ENCODE measurements at places on chromosomes 16 and 17.

- DNase-seq = no peak
These were observed 895 bp downstream of the SEPTIN1 start for GRCh38 chr16:30381291-30382041.

DNA sequence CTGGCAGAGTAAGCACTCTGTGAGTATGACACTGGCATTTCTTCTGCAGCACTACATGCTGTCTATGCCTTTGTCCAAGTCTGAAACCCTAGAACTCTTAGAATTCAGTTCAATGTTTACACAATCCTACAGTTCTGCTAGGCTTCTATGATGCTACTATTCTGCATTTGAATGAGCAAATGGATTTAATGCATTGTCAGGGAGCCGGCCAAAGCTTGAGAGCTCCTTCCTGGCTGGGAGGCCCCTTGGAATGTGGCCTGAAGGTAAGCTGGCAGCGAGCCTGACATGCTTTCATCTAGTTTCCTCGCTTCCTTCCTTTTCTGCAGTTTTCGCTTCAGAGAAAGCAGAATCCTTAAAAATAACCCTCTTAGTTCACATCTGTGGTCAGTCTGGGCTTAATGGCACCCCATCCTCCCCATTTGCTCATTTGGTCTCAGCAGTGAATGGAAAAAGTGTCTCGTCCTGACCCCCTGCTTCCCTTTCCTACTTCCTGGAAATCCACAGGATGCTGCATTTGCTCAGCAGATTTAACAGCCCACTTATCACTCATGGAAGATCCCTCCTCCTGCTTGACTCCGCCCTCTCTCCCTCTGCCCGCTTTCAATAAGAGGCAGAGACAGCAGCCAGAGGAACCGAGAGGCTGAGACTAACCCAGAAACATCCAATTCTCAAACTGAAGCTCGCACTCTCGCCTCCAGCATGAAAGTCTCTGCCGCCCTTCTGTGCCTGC, at the start of gene CCL2:
Gene CCL2, plus strand, starts transcription at position 635 of the 730 bp plus-strand sequence. Its CDS starts 65 bp downstream, at position 700.
- DNase-seq = peak; percentile 81

DNA sequence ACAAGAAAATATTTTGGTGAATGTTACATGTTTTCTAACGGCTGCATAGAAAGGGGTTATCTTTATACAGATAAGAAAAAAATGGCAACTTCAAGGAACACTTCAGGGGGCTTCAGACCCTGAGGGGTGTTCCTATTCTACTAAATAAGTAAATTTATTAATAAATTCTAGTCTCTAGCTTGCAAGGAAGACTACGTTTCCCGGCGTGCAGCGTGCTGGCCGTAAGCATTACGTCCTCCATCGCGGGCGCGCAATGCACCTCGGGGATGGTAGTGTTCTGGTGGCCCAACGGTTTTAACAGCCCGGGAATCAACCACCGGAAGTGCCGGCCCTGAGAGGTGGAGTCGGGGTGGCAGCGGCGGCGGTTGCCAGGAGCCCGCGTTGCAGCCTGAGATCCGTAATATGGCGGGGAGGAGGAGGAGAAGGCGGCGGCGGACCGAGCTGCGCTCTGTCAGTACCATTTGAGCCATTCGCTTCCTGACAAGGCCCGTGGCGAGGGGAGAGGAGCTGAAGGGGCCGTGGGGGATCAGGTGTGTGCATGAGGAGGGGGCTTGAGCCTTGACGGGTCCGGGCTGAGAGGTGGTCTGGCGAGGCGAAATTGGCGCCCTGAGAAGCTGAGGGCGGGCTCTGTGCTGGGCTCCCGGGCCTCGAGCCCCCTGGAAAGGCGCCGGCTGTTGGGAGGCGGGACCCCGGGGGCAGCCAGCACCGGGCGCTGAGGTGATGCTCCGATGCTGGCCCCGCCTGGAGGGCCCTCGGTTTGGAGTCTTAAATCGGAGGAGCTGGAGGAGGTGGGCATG, at the start of gene CCP110:
Gene CCP110, plus strand, starts transcription at position 384 of the 797 bp plus-strand sequence. CDS start 3,940 bp downstream, outside the sequence.
- DNase-seq = peak; percentile 95

DNA sequence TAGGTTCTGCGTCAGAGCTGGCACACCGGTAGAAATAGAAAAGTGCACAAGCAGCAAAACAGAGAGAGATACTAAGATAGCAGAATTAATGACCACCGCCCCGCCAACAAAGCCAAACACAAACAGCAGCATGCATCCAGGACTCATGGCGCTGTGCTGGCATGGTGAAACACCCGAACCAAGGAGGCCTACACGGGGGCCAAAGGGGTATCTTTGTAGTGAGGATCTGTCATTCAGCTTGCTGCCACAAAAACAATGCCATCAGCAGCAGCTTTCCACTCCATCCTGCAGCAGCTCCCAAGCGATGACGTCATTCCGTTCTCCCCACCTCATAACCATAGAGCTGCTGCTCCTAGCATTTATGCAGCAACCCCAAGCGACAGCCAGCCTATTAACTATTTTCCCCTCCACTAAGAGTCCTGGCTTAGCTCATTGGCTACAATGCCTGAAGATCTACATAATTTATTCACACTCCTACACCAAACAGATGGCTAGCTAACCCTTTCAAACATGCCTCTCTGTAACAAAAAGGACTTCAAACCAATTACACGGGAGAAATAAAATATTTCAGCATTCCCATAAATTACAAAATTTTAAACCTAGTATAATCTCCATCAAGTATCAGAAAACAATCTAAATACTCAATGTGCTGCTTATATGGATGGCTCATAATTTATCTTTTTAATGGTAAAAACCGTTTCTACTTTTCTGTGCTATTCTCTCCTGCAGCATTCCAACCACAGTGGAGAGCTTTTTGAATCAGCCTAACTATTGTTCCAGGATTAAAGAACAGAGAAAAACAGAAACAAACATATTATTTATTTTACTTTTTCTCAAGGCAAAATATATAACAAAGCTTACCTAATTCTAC, 73.9 kb downstream of the SPAG9 start:
- peak; percentile 93 for DNase-seq

- no peak for DNase-seq
These were observed 87.2 kb upstream of the PLEKHM1 start for GRCh38 chr17:45577571-45578279.

GRCh38 chr17:67652433-67652832, 65.3 kb upstream of the NOL11 start:
- DNase-seq = no peak

DNA sequence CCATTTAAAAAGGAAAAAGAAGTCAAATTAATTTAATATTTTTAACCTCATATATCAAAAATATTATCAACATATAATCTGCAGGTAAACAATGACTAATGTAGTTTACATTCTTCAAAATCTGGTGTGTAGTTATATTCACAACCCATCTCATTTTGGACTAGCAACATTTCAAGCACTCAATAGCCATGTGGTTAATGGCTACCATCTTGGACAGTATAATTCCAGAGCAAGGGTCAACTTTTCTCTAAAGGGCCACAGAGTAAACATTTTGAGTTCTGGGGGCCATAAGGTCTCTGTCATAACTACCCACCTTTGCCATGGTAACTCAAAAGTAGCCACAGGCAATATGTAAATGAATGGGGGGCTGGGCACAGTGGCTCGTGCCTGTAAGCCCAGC, 153.9 kb downstream of the PARN start:
- DNase-seq = no peak

- no peak for DNase-seq
These were observed 3.0 kb upstream of the CMTM2 start for GRCh38 chr16:66576296-66576695.

- peak; percentile 64 for DNase-seq
These were observed 18.4 kb upstream of the ZFP90 start for GRCh38 chr16:68520649-68521086.

- no peak for DNase-seq
These were observed 59.2 kb downstream of the ATP2C2 start for GRCh38 chr16:84427553-84427952.

DNA sequence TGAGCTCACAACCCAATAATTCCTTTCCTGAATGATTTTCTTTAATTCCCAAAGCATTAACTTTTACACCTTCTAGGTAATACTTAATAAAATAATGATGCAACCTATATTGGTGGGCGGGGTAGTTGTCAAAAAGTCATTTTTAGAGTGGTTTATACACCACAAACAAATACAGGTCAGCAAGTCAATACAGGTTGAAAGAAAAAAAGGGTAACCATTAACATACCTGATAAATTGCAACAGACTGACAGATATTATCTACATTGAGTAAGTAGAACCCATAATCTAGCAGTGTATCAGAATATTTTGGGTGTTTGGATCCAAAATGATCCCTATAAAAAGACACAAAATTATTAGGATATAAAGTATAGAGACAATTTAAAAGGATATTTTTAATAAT, 39.3 kb downstream of the CHCT1 start:
- DNase-seq = no peak

GRCh38 chr17:76530095-76530723, 7.3 kb downstream of the CYGB start:
- DNase-seq = no peak

- no peak for DNase-seq
These were observed 23.1 kb downstream of the TNFRSF13B start for GRCh38 chr17:16948587-16949376.

DNA sequence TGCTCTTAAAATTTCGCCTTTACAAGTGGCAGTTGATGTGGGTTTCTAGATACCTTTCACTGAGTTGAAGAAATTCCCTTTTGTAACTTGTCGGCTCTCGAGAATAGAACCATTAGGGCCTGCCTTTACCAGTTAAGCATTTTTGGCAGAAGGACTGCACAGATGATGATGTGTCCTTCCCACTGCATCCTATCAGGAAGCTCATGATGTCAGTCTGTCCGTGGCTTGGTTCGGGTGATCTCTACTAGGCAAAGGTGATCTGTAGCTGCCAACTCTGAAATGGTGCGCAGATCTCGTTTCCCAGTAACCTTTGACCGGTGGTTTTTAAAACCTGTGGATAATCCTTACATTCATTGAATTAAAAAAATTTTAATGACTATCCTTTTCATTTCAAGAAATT, 49.7 kb downstream of the ZNRF1 start:
- DNase-seq = no peak

- no peak for DNase-seq
These were observed 4.2 kb downstream of the ST3GAL2 start for GRCh38 chr16:70434484-70435260.

DNA sequence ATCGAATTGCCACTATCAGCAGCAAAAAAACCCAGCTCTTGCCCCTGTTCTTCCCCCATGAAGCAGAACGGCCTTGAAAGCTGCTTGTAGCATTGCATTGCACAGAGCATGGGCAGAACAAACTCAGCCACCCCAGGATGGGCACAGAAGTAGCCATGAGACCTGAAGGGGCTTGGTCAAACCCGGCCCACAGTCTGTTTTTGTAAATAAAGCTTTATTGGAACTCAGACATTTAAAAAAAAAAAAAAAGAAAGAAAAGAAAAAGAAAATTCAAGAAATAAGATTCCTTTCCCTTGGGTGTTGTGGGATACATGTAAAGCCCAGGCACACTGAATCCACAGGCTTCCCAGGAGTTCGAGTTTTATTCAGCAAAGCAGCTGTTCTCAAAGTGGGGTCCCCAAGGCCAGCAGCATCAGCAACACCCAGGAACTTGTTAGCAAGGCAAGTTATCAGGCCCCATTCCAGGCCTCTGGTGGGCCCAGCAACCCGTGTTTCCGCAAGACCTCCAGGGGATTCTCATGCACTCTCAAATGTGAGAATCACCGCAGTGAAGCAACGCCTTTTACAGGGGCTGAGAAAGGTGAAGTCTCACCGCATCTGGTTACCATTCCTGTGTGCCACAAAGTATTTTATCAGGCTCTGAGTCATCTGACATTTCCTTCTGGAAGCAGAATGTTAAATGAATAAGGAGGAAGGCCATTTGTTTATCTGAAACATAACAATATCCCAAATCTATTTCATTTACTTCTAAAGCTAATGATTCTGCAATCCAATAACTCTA, 108.2 kb downstream of the SLC39A11 start:
- peak; percentile 80 for DNase-seq

DNA sequence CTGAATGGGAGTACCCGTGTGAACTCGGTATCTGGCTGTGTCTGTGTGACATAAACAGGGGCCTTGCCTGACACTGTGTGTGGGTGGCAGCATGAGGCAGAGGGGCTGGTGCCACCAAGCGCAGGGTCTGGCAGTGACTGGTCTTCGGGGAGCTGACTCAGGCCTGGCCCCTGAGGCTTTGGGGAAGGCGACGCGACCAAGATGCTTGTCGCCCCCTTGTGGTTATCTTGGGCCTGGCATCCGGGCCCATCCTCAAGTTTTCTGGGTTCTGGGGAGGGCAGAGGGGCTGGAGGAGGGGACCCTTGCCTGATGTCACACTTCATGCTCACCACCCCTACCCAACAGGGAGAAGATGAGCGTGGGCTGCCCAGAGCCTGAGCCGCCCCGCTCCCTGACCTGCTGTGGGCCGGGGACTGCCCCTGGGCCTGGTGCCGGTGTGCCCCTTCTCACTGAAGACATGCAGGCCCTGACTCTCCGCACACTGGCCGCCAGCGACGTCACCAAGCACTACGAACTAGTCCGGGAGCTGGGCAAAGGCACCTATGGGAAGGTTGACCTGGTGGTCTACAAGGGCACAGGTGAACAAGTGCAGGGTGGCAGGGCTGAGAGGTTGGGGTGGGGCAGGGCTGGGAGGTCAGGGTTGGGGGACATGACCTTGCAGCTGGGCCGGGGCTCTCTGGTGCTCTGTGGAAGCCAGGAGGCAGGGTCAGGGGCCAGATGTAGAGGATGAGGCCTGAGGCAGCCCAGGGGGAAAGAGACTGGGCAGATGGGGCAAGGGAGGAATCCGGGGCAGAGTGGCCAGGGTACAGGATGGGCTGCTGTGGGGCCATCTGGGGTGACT, 24.9 kb downstream of the SBK1 start:
- DNase-seq = peak; percentile 28

- no peak for DNase-seq
These were observed 8.5 kb downstream of the MPG start for GRCh38 chr16:86483-86952.

DNA sequence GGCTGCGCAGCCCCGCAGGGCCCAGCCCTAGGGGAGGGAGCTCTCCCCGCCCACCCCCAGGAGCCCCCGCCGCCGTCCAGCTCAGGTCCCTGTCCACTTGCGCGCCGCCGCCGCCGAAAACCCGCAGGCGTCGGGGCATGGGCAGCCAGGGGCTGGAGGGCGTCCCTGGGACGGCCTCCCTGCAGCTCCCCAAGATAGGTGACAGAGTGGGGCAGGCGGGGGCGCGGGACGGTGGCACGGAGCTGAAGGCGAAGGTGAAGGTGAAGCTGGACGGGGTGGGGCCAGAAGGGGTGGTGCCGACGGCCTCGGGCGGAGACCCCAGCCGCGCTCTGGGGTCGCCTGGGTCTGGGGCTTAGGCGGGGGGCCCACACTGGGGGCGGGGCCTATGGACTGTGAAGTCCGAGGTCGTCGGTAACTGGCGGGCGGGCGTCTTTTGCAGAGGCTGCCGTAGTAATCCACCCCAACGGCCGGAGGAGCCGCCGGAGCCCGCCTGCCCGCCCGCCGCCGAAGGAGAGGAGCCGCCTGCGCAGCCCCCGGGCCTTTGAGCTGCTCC, 27.2 kb downstream of the SREBF1 start:
- DNase-seq = no peak

GRCh38 chr17:72421128-72422092, 300.6 kb downstream of the SOX9 start:
- peak; percentile 87 for DNase-seq

- DNase-seq = peak; percentile 47
These were observed 332.1 kb downstream of the C16orf95 start for GRCh38 chr16:86984991-86985647.

GRCh38 chr17:48070195-48070594, 22.0 kb downstream of the NFE2L1 start:
- DNase-seq = no peak

GRCh38 chr16:26982422-26982821, 84.3 kb upstream of the C16orf82 start:
- no peak for DNase-seq
